GM13977 (cell line): ENCODE measurements at places on chromosomes 3 and 15.

DNA sequence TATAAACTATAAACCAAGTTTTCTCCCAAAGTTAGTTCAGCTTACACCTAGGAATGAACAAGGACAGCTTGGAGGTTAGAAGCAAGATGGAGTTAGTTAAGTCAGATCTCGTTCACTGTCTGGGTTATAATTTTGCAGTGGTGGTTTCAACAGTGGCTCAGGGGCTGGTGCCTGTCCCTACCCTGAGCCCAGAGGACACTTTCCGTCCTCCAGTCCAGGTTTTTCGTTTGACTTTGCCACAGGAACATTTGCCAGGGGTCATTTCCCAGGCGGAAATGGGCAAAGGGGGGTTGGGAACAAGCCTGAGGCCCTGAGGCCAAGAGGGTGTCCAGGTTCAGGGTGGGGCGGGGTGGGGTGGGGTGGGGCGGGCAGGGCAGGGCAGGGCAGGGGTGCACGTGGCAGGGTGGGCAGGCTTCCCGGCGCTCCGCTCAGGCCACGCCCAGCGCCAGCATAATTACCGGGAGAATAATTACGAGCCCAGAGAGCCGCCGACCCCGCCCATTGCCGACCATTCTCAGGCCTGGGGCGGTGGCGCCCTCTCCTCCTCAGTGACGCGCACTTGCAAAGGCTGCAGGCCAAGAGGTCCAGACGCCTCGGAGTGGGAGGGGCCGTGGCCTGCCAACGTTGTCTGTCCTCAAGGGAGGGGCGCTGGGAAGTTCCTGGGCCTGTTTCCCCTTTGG is 70.4 kb downstream of the KLF13 start:
- peak; percentile 42 for DNase-seq

- DNase-seq = no peak
Measured at GRCh38 chr3:25381083-25381482, 47.0 kb upstream of the RARB start.

GRCh38 chr15:51089041-51089440 is 5.7 kb downstream of the TNFAIP8L3 start:
- no peak for DNase-seq

DNA sequence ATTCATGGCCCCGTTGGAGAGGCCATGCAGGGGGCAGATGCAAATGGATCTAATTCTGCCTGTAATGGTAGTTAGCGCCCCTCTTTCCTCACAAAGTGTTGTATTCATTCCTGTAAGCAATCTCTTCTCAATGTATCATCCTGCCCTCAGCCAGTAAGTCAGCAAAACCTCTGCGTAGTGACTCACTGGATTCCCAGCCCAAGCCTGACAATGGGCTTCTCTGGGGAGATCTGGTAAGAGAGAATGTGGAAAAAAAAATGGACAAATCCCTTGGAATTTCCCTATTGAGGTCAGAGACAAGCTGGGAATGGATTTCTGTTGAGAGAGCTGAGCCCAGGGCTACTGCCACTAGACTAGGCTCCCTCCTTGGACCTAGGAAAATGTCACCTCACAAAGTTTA is 25.4 kb downstream of the ADPGK start:
- DNase-seq = no peak

- DNase-seq = no peak
Measured at GRCh38 chr15:49044002-49044401, 2.2 kb downstream of the SECISBP2L start.

- DNase-seq = peak; percentile 6
Measured at GRCh38 chr3:131795390-131796090, 239.3 kb downstream of the CPNE4 start.

DNA sequence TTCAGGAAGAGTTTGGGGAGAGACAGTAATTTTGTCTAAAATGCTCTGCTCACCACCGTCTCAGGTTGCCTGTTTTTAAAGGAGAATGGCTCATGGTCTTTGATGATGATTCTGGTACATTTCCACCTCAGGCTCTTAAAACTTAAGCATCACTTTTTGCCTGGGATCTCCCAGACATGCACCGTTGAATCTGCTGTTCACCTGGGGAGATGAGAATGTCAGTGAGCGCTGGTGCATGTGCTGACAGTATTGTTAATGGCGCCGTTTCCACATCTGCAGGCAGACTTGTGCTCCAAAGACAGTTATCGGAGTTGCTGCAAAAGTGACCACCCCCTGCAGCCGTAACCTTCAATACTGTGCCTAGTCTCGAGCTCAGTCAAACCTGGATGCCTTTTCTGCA is 219.0 kb upstream of the TPM1 start:
- DNase-seq = no peak

DNA sequence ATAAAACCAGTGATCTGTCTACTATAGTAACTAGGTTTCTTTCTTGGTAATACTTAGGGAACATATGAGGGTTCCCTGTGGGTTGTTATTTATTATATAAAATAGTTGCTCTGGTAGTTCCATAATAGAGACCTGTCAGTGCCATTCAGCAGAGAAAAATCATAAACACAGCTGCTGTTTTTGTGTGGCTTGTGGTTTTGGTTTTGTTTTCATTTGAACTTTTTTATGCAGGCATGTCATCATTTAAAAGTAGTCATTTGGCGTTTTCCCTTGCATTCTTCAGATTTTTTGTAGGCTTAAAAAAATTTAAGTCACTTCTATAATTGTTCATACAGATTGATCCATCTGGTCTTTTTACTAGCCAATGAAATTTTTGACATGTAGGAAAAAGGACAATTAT is 47.9 kb downstream of the PIK3CA start:
- DNase-seq = peak; percentile 53

- no peak for DNase-seq
Measured at GRCh38 chr15:99054025-99054387, 46.4 kb upstream of the PGPEP1L start.

- no peak for DNase-seq
Measured at GRCh38 chr3:39460677-39461076, 6.8 kb upstream of the MOBP start.

DNA sequence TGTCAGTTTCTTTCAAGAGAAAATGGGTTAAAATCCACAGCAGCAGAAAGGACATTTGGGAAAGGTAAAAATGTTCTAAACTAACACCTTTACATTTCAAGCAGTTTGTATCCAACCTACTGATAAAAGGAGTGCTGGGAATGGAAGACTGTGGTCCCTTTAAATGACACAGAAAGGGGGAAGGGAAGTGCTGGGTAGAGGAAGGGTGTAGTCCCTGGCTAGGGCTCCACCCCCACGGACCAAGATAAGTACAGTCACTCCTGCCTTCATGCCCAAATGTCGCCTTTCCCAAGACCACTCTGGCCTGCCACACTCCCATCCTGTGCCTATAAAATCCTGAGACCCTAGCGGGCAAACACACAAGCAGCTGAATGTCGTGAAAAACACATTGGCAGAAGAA is 350.9 kb upstream of the POU1F1 start:
- DNase-seq = no peak

- no peak for DNase-seq
Measured at GRCh38 chr3:37770938-37771918, 90.5 kb upstream of the CTDSPL start.

- no peak for DNase-seq
Measured at GRCh38 chr3:12198301-12198700, 39.6 kb upstream of the TIMP4 start.

GRCh38 chr3:38575279-38575843 is 74.1 kb downstream of the SCN5A start:
- DNase-seq = no peak

DNA sequence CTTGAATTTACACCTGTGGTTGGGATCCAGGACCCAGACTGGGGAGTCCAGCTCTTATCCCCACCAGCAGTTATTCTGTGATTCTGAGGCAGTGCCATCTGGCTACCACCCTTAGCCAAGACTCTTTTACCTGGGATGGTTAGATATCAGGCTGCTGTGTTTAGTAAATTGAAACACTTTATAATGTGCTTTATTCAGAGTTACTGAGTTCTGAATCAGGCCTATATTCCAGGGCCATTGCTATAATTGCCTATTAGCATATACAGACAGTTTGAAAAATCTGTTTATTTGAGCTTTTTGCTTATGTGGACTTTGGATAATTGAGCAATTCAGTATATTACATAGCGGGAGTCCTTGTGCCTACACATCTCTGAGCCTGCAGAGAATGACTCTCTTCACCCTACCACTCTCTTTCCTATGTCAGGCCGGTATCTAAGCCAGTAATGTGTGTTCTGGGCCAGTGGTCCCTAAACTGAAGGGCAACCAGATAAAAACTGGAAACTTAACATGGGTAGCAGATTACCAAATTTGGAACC is 45.4 kb upstream of the TRAK1 start:
- no peak for DNase-seq

GRCh38 chr3:68999158-68999557 is 14.3 kb downstream of the EOGT start:
- DNase-seq = no peak

DNA sequence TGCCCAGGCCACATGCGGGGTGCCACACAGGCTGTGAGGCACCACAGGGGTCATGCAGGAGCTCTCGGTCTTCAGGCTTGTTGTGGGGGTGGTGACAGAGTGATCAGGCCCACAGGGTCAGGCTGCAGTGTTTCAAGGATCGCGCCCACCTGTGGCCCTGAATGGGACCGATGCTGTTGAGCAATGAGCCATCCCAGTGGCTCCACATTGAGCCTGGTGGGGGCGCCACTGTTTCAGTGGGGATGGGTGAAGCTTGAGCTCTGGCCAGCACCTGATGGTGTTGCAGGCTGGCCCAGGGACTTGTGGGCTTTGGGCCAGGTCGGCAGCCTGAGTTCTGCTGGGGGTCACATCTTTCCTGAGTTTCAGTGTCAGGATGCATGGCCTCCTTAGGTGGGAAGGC is 230.1 kb downstream of the UBE3A start:
- DNase-seq = no peak

- DNase-seq = no peak
Measured at GRCh38 chr3:72395776-72396311, 452.4 kb downstream of the SHQ1 start.

DNA sequence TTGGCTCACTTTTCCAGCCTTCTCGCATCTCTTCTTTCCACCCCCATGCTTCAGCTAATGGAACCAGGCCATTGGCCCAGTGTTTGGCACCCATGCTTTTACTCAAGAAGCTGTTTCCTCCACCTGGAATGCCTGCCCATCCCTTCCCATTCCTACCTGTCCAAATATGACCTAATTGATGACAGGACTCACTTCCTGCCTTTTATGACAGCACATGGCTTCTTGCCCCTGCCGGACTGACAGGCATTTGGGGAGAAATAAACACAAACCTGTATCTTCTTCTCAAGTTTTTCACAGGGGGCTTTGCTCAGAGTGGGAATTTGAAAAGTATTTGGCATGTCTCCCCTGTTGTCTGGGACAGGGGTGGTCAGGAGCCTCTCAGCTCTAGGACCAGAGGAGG is 120.1 kb downstream of the ABHD5 start:
- DNase-seq = no peak

GRCh38 chr15:67267440-67267839 is 12.9 kb downstream of the IQCH start:
- no peak for DNase-seq

DNA sequence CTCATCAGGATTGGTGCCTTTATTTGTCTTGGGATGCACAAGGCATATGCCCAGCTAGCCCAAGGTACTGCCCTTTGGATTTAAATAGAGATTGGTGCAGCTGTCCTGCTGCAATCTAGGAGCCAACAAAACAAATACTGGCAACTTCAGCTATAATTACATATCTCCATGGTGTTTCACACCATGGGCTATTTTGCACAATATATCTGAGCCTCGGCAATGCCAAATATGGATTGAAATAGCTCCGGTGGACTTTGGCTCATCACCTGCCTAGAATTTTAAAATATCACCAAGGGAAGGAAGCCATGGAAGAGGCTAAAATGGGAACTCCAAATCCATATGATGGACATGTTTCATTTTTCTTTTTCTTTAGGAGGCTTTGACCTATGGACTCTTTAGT is 367.8 kb upstream of the UMPS start:
- DNase-seq = no peak

DNA sequence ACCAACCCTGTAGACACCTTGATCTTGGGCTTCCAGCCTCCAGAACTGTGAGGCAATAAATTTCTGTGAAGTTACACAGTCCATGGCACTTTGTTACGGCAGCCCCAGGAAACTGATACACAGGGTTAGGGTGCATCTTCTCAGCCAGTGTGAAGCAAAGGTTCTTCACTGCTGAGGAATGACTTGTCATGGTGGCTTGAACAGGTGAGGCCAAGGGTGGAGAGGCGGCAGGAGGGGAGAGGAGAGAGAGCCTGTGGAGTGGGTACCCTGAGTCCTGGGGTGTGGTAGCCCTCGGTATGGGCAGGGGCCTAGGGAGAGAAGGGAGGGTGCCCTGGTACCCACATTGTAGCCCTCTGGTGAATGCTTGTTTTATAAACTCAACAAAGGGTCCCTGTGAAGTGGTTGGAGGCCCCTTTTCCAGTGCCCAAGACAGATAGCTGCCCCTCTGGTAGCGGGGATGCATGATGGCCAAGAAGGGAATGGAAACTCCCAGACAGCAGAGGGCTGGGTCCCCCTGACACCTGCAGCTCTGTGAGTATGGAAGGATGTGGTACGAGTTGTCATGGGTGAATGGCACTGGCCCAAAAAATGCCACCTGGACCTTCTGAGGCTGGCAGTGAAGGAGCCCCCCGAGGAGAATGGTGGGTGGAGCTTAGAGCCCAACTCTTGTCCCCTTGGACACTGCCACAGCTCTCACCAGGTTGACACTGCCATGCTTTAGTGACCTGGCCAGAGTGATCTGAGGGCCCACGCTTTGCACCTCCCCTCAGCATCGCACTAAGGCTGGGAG is 49.6 kb downstream of the SPSB4 start:
- no peak for DNase-seq

DNA sequence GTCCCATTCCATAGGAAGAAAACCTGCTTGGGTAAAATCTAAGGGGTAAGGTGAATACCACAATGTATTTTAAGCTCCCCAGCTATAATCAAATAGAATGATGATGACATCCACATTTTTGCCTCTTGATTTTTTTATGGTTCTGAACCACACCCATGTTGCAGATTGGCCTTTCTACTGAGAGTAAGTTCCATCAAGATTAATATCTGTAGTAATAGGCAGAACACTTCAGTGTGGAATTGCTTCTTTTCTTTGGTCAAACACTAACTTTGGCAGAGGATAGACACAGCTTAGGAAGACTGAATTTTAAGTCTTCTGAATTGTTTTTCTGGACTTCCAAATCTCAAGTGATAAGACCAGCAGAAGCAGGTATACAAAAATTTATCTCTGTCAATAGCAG is 27.0 kb downstream of the PLS1 start:
- no peak for DNase-seq

DNA sequence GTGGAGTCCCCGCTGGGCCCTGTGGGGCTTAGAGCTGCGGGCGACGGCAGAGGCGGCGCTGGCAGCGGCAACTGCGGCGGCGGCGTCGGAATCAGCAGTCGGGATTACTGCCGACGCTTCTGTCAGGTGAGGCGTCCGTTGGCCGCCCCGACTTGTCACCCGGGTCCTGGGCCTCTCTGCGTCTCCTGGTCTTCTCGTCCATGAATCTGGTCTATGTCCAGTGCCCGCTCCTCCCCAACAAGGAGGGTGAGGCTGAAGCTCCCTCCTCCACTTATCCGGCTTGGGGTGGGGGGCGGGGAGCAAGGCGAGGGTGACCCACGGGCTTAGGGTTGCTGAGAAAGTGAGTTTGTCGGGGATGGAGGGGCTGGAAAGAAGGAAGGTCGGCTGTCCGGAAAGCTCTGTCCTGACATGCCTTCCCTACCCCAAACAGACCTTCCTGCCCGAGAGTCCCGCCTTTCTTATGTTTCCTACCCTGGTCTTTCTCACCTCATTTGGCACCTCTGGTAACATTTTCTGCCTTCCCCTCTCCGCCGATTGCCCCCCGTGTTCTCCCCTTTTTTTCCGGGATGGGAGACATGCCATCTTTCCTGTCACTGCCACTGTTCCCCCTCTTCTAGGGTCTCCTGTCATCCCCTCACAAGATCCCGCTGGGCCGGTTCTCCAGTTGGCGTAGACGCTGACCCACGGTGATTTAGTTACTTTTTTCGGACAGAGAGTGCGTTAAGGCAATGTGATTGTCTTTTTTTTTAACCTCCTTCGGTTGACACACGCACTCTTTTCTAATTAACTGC is 520 bp downstream of the ZNF654 start:
- DNase-seq = peak; percentile 13
